ENCODE measurements at places on chromosomes 16 and 17.

GRCh38 chr17:1934901-1935300 is 90.2 kb downstream of the RTN4RL1 start:
- no peak for DNase-seq

- DNase-seq = no peak
Measured at GRCh38 chr16:47374629-47375028, 86.2 kb downstream of the ITFG1 start.

DNA sequence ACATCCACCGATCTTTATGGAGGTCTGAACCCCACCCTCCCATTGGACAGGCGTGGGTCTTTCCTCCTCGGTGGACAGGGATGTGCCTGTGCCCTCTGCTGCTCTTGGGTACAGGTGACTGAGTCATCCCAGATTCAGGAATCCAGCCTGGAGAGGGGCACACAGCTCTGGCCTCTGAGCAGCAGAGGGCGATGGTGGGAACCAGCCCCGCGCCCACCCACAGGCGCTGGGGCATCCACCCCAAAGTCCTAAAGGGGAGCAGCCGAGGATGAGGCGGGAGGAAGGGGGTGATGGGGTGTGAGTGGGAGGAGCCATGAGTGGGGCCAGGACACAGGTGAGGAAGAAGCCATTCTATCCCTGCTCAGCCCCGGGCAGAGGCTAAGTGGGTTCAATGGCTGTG is 35.0 kb downstream of the ENGASE start:
- no peak for DNase-seq

GRCh38 chr17:49292901-49293300 is 62.3 kb upstream of the PHOSPHO1 start:
- DNase-seq = no peak

- peak; percentile 63 for DNase-seq
Measured at GRCh38 chr16:66961065-66961744, at the start of gene CES3. CES3 (plus strand) TSS chr16:66961266; CDS start chr16:66961308, 42 bp downstream.

- DNase-seq = no peak
Measured at GRCh38 chr16:4038448-4038847, 77.8 kb downstream of the ADCY9 start.

GRCh38 chr16:64531401-64531800 is 590.5 kb downstream of the CDH11 start:
- DNase-seq = no peak

DNA sequence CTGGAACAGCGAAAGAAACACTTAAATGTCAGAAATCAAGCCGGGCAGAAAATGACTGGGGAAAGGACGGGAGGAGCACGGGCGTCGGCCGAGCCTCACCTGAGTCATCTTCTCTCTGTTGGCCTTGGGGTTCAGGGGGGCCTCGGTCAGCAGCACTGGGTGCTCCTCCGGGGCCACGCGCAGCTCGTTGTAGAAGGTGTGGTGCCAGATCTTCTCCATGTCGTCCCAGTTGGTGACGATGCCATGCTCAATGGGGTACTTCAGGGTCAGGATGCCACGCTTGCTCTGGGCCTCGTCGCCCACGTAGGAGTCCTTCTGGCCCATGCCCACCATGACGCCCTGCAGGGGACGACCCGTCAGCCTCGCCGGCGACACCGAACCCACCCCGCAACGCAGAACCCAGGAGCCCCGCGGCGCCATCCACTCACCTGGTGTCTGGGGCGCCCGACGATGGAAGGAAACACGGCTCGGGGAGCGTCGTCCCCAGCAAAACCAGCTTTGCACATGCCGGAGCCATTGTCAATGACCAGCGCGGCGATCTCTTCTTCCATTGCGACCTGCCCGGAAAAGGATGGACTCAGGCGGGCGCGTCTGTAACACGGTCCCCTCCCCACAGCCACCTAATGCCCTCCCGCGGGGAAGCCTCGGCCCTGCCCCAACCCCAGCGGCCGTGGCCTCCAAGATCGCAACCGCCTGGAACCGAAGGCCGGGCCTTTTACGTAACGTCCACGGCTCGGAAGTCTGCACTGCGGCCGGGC is 616 bp downstream of the ACTG1 start:
- DNase-seq = peak; percentile 43

DNA sequence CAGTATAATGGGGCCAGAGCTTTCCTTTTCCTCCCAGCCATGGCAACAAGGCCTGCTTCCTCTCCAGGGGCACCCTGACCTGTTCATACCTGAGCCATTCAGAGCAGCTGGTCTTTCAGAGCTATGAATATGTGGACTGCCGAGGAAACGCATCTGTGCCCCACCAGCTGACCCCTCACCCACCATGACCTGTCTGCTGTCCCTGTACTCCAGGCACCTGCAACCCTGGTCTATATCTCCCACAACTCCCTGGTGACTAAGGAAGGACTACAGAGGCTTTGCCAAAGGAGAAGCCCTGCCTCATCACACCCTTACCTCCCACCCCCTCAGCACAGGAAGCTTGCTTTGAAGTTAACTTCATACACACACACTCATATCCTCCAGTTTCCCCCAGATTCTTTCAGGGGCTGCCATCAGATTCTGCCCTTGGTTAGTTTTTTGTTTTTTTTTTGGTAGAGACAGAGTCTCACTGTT is 6.0 kb downstream of the TMEM106A start:
- DNase-seq = no peak

- no peak for DNase-seq
Measured at GRCh38 chr17:42669977-42670788, 6.6 kb downstream of the PLEKHH3 start.

DNA sequence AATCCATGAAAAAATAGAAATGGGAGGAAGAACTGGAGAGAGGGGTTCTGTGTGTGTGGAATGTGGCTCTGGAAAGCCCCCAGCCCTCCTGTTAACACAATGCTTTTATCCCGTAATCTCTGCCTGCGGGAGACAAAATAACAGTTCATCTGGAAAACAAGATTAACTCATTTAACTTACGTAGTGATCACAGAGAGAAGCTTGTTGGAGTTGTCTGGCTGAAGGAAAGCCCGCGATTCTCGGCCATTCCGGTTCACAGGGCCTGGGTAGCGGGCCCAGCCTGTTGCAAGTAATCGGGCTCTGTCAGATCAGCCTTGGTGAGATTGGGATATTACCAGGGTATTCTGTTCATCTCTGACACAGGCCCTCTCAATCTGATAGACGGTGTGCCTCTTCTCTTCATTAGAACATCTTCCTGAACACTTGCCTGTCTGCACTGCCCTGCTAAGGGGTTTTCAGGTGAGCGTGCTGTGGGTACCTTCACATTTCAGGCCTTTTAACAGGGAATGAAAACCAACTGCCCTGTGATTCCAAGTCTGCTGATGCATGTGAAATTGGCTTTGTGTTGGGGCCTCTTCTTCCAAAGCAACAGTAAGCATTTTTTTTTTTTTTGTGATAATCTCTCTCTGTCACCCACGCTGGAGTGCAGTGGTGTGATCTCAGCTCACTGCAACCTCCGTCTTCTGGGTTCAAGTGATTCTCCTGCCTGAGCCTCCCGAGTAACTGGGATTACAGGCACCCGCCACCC is 609.9 kb downstream of the WWOX start:
- DNase-seq = no peak

DNA sequence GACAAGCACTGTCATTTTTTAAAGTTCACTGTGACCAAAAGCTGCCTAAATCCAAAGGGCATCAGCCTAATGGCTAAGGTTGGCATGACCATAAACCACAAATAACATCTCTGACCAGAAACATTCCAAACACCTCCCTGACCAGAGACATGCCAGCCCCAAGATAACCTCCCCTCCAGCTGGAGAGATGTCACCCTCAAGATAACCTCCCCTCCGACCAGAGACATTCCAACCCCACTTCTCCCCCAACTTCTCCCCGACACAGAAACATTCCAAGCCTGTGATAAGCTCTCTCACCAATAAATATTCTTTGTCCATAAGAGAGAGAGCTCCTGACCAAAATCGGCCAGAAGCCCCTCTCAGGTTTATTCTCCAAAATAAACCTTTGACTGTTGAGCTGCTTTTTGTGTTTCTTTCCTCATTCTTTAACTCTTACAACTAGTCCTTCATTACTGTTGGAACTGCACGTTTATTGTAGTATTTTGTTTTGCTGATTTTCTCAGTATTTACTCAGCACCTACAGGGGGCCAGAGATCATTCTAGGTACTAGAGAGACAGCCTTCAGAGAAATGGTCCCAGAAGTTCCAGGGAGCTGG is 325.6 kb downstream of the SLC39A11 start:
- DNase-seq = no peak

DNA sequence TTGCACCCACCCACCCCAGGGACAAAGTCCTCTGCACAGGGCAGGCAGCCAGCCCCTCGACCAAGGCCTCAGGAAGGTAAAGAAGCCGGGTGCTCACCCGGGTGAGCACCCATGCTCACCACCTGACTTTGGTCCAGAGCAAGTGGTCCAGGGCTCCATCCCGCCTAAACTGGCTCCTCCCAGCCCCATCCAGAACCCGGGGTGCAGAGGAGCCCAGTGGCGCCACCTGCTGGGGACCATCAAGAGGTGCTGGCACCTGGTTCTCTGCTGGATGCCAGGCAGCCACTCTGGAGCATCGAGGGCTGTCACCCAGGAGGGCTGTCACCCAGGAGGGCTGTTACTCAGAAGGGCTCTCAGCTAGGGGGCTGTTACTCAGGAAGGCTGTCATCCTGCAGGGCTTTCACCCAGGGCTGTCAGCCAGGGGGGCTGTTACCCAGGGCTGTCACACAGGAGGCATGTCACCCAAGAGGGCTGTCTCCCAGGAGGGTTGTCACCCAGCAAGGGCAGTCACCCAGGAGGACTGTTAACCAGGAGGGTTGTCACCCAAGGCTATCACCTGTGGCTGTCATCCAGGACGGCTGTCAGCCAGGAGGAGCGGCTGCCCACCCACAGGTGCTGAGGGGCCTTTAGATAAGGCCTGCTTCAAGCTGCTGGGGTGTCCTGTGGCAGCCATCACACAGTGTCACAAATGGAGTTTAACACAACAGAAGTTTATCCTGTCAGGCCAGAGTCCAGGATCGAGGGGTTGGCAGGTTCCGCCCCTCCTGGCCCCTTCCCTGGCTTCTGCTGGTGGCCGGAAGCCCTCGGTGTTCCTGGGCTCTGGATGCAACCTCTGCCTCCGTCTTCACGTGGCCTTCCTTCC is 98.5 kb downstream of the TNFRSF13B start:
- DNase-seq = no peak

GRCh38 chr17:72861811-72862210 is 230.7 kb downstream of the SLC39A11 start:
- DNase-seq = no peak

GRCh38 chr17:78497115-78497540 is 80.1 kb downstream of the DNAH17 start:
- peak; percentile 65 for DNase-seq

DNA sequence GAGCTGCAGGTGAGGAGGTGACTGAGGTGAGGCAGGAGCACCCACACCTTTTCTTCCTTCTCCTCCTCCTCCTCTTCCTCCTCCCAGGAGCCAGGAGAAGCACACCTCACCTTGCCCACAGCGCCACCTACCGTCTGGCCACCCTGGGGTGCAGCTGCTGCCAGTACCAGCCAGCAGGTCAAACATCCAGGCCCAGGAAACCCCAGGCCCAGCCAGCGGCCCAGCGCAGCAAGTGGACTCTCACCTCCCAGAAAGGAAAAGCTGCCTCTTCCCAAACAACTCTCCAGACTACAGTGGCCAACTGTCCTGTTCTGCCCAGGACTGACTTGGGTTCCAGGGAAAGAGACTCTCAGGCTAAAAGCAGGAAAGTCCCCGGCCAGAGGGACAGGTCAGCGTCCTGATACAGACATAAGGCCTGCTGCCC is 22.7 kb downstream of the PEMT start:
- DNase-seq = peak; percentile 24

DNA sequence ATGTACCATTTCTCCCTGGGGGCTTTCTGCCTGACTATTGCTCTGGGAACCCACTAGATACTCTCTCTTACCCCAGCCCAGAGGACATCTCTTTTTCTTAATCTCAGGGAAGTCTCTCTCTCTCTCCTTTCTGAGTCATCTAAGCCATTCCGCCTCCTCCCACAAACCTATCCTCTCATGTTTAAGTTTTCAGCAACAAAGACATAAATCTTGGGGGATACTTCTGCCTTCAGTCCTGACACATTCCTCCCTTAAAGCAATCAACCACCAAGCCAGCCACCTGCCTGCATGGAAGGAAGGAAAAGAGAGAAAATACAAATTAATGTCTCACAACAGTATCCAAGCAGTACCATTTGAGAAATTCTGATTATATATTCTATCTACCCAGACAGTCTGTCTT is 128.8 kb downstream of the HS3ST2 start:
- no peak for DNase-seq

GRCh38 chr17:31269036-31269577 is 27.9 kb downstream of the OMG start:
- DNase-seq = no peak

DNA sequence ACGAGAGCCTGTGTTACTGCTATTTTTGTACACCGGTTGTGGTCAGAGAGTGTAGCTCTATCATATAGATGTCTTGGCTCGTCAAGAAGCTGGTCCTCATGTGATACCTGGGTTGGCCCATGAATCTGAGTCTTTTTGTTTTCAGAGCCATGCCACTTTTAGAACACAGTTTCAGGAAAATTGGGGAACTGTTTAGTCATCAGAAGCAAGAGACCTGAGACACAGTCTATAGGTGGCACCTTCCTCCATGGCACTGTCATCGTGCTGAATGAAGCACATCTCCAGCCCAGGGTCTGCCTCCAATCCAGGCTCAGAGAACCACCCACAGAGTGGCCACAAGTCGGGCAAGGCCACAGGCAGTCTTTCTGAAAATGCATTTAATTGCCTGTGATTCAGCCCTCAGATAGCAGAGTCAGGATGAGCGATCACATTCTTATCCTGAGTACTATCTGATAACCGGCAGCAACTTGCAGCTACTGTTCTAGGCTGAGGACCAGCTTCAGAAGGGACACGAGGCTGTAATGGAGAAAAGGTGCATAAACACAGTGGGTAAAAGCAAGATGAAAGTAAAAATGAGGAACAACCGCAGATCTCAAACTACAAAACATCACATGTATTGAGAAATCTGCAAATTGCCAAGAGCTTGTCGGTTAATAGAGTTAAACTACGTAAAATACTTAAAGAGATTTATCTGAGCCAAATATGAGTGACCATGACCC is 14.2 kb upstream of the HAPSTR1 start:
- peak; percentile 95 for DNase-seq

DNA sequence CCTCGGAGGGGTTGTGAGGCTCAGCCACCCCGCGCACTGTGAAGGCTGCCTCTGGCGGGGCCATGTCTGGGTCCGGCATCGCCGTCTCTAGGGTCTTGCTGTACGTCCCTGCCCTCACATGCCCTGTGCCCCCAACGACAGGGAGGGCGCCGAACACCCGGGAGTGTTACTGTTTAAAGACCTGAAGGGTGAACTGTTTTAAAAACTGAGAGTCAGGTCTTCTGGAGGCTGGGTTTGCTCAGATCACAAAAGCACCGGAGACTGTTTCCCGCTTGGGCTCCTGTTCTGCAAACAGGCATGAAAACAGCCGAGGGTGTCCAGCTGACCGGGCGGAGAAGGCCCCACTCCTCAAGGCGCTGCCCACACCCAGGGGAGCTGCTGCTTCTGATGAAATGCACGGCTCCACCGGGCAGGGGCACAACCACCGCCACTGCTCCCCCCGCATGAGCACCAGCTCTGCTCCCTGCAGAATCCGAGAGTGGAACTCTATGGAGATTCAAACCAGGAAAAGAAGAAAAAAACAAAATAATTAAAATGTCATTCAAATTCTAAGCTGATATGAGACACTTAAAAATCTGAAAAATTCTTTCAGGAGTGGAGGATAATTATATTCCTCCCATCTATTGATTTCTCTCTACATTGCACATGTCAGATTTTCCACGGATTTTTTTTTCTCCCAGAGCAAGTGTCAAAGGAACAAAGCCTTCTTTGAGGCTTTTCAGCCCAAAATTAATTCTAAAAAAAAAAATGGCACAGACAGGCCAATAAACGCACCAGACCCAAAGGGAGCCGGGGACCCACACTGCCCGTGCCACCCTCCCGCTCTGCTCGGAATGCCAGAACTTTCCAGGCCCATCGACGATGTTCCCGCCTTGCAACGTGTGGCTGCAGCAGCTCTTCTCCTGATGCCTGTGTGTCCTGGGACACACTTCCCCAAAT is 74.3 kb downstream of the LMF1 start:
- no peak for DNase-seq
